ENCODE measurements at places on chromosomes 2 and 18.
A peak's percentile ranks its signal among the peaks of the same experiment; 100 is the strongest.

GRCh38 chr2:98598781-98599428, 9.4 kb downstream of the COA5 start:
- no peak for DNase-seq

- DNase-seq, result no peak
These were observed 254.5 kb downstream of the DSEL start for GRCh38 chr18:67261931-67262552.

GRCh38 chr18:79111483-79111882, 42.3 kb downstream of the ATP9B start:
- no peak for DNase-seq

DNA sequence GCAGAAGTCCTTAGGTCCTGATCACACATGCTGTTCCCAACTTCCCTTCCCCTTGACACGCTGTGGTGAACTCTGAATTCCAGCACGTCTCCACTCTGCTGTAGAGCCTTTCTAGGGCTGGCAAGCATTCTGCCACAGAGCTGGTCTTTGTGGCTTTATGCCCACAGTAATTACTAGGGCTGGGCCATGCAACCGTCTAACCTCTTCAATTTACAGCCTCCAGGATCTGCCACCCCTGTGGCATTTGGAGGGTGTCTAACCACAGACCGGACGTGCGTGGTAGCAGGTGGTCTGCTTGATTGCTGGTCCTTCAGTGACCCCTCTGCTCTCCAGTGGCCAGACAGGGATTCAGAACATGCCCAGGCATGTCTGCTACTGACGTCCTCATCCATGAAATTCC, 43.1 kb upstream of the TGFA start:
- peak; percentile 99 for DNase-seq

DNA sequence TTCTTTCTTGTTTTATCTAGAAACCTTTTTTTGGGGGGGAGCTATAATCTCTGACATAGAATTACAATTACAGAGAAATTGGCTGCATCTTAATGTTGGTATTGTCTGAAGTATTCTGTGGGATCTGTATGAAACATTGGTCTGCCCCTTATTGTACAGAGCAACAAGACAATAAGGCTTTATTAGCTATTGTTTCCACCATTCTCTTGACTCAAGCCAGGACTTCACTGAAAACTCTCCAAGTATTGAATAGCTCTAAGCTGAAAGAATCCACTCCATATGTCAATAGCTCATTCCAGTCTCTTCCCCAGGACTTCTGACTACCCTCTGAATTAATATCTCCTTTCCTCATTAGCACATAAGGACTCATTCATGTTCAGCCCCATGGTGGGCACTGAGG, 77.8 kb downstream of the RHBDD1 start:
- DNase-seq, result no peak

- DNase-seq, result no peak
These were observed 10.9 kb downstream of the MAT2A start for GRCh38 chr2:85549826-85550225.

- no peak for DNase-seq
These were observed 39.0 kb downstream of the COA5 start for GRCh38 chr2:98569197-98569793.

DNA sequence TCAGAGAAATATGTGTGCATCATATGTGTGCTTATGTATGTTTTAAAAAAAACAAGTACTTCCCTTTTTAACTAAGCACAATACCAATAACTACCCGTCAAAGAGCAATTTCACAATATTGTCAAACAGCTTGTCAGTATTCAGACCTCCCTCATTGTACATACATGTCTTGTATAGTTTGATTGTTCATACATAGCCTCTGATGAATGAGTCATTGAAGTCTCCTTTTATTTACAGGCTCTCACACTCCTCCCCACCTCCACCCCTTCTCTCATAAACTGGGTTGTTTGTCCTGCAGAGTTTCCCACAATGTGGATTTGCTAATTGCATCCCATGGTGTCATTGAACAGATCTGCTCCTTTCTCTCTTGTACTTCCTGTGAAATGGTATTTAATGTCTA, 132.8 kb upstream of the L3MBTL4 start:
- peak; percentile 65 for DNase-seq

DNA sequence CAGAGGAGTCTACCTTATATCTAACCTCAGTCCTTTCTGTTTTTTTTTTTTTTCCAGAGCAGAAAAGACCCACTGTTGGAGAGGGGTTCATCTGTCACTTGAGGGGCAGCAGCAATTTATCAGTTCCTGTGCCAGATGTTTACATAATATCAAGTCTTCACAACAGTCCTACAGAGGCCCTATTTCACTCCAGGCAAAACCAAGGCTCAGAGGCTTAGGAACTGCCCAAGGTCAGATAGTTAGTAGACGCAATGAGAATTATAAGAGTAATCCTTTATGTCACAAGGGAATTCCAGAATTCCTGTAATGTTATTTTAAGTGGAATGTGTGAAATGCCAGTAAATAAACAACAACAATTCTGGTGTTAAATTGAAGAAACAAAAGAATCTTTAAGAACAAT, 696.1 kb downstream of the NRXN1 start:
- DNase-seq, result no peak

GRCh38 chr2:215615067-215615802, 179.4 kb upstream of the FN1 start:
- DNase-seq, result no peak

DNA sequence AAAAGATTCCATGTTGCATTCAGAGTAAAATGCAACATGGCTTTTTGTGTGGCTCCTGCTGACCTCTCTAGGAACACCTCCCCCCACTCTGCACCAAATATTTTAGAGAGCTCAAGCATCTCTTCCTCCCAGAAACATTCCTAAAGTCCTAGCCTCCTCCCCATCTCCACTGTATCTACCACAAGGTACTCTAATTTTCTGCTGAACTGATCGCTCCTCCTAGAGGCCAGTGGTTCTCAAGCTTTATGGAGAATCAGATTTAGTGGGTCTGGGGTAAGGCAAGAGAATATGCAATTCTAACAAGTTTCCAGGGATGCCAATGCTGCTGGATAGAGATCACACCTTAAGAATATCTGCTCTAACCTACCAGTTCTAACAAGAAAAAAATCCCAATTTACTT, 89.5 kb upstream of the HNRNPA3 start:
- no peak for DNase-seq

DNA sequence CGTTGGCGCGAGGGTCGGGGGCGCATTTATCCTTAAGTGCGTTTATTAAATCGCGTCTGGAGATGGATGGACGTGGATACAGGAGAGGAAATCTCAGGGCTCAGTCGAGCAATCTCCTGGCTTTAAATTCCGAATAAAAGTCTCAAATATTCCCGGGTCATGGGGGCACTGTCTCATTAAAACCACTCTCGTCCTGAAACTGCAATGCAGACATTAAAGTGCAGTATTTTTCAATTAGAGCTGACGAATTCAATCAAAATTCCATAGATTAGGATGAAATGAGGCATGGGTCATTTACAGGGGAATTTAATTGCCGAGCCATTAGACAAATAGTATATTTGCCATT, 10.7 kb upstream of the GBX2 start:
- DNase-seq, result no peak

DNA sequence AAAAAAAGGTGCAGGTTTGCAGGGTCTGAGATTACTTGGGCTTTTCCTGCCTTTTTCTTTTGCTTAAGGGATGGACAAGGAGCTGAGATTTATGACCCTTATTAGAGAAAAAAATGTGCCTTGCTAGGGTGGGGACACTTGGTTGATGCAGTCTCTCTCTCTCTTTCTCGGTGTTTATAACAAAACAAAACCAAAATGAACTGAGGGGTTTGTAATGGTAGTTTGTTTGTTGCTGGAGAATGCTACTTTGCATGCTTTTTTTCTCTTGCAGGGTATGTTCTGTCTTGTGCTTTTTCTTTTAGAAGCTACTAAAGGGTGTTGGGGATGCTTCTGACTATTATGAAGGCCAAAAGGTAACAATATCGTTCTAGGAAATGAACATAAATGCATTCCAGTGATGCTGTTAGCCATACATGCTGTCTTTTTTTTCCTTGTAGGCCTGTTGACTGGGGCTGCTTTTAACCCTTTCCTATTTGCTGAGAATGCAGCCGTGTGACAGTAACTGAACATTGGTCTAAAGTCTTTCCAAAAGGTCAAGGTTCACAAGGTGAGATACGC, 435 bp downstream of the ZNF532 start:
- no peak for DNase-seq

Measured in SW480 (cell line).